ENCODE measurements at places on chromosomes 6 and 20.

GRCh38 chr6:34695729-34696188 lies 808 bp downstream of the ILRUN start:
- no peak for DNase-seq

DNA sequence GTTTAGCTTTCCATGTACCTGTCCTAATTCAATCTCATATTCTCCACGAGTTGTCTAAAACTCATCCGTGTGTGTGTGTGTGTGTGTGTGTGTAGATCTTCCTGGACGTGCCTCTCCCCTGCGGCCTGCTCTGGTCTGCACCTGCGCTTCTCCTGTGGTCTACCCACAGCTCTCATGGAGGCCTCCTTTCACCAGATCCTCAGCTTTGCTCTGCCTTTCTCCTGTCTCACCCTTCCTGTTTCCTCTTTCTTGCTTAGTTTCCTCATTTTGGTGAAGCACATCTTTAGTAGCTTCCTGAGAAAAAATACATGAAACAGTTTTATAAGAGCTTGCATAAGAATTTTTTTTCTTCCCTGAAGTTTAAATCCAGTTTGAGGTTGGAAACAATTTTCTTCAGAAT lies 18.1 kb downstream of the SLX4IP start:
- DNase-seq = no peak

- no peak for DNase-seq
These were observed 5.7 kb downstream of the NT5E start for GRCh38 chr6:85455471-85456026.

DNA sequence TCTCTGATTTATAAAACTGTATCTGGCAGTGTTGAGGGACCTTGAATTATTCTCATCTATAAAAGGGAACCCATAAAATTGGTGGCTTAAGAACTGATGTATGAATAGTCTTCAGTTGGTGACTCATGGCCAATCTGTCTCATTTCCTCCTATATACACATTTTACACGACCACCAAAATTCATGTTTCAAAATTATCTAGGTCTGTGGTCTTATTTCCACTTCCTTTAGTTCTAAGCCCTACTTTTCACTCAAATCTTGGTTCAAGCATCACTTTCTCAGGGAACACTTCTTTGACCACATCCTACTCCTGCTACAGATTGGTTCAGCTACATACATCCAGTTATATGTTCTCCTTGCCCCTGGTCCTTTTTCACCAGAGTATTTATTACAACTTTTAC lies 18.6 kb upstream of the ENPP1 start:
- DNase-seq = no peak

GRCh38 chr6:128848212-128848935 lies 34.6 kb upstream of the LAMA2 start:
- DNase-seq = peak; percentile 14

GRCh38 chr6:21312118-21312517 lies 281.4 kb upstream of the SOX4 start:
- no peak for DNase-seq

GRCh38 chr20:53080969-53081871 lies 109.1 kb downstream of the TSHZ2 start:
- peak; percentile 75 for DNase-seq

GRCh38 chr20:37500311-37500710 lies 20.7 kb upstream of the NNAT start:
- no peak for DNase-seq

- DNase-seq = no peak
These were observed 196.3 kb upstream of the BTBD3 start for GRCh38 chr20:11721411-11721810.

DNA sequence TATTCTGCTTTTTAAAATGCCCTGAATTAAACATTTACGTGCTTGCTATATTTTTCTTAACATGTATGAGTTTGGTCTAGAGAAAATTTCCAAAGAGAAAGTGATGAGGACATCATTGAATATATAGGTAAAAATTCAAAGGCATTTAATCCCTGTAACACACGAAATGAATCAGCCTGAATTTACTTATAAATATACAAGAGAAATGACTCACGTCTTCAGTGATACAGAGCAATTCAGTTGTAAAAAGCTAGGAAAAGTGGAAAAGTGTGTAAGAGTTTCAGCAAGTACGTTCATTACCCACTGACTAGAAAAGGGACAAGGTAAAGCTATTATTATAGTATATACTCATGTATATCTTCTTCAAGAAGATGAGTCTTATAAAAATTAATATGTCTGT lies 124.8 kb downstream of the HIVEP1 start:
- DNase-seq = peak; percentile 69

DNA sequence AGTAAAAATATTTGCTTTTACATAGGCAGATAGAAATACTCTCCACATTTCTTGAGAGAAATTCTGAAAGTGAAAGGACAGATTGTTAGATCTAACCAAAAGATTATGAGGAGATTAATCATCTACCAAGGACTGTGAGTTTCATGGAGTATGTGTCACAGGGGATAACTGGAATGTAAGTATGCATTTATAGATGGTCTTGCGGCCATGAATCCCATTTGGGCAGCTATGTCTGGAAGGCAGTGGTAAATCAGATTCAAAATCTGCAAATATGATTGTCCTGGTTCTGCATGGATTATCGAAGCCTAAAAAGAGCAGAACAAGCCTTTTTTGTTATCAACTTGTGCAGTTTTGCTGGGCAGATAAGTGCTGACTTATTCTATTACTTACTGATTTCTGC lies 293.8 kb downstream of the RFPL4B start:
- peak; percentile 88 for DNase-seq

- peak; percentile 47 for DNase-seq
These were observed 142.9 kb downstream of the ADGRB3 start for GRCh38 chr6:68777956-68778355.

- DNase-seq = peak; percentile 58
These were observed 26.2 kb downstream of the SLCO4A1 start for GRCh38 chr20:62668441-62669027.

DNA sequence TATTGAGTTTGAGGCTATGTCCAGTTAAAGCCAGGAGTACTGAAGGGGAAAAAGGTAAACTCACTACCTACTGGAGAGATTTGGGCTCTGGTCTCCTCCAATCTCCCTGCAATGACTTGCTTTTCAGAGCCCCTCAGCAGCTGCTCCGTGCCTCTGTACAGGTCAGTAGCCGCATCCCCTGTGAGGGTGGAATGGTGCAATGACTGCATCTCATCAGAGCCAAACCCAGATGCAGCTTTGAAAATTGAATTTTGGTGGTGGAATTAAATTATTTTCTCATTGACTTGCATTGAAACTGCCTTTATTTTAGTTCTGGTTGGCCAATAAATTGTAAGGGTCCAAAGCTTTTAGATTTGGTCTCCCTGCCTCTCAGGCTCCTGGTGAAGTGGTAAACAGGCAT lies 166.7 kb downstream of the DLL1 start:
- no peak for DNase-seq

- peak; percentile 93 for DNase-seq
These were observed 41.9 kb upstream of the HFE start for GRCh38 chr6:26045065-26045927.

- DNase-seq = no peak
These were observed 41.8 kb downstream of the GPX5 start for GRCh38 chr6:28567506-28567905.

DNA sequence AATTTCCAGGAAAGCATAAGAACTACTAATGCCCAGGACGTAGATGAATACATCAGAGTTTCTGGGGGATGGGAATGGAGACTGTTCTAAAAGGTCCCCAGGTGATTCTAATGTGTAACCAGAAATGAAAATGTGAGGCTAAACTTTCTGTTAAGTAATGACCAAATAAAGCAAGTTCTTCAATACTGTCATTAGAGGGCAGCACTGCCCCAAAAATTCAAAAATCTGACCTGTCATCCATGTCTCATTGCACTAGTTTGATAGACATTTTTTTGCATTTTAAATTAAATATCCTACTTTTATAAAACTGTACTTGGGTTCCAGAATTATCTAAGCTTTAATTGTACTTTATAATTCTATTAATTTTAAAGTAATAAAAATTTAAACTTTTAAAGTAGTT lies 94.9 kb downstream of the RFX6 start:
- DNase-seq = peak; percentile 47

GRCh38 chr20:18773566-18773965 lies 40.0 kb upstream of the SCP2D1 start:
- no peak for DNase-seq

DNA sequence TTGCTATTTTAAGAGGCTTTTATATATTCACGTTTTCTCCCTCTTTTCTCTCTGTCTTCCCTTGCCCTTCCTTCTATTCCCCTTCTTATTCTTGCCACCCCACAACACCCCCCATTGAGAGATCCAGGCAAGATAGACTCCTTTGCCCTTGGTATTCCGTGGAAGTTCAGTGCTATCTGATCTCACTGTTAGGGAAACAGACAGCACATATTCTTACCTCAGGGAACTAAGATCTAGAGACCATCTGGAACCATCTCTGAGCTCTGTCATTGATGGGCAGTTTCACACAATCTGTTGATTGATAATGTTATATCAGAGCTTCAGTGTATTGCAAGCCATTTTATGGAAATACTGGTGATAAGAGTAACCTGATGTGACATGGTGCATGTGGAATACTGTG lies 228.8 kb downstream of the ARID1B start:
- DNase-seq = no peak

GRCh38 chr6:133809406-133809805 lies 79.5 kb upstream of the TCF21 start:
- DNase-seq = peak; percentile 27

DNA sequence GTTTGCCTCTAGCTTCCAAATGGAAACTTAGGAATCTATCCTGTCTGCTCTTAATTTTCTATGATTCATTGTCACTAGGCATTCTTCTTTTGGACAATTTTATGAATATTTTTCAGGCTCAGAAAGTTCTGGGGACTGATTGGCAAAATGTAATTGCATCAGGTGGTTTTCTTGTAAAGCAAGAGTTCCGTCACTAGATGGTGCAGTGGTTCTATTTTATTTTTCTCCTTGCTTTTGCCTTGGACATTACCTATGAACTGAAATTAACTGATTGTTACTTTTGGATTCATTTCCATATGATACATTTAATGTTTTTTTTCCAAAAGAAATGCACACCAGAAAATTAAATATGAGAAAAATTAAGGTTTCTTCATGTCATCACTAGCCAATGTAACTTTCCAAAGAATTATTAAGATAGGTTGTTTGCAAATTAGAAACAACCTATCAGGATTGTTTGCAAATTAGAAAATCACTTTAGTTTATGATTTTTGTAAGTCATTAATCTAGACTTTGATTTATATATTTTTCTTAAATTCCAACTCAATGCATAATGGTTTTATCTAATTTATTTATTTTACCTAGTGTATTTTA lies 48.0 kb downstream of the TMEM170B start:
- DNase-seq = peak; percentile 68

DNA sequence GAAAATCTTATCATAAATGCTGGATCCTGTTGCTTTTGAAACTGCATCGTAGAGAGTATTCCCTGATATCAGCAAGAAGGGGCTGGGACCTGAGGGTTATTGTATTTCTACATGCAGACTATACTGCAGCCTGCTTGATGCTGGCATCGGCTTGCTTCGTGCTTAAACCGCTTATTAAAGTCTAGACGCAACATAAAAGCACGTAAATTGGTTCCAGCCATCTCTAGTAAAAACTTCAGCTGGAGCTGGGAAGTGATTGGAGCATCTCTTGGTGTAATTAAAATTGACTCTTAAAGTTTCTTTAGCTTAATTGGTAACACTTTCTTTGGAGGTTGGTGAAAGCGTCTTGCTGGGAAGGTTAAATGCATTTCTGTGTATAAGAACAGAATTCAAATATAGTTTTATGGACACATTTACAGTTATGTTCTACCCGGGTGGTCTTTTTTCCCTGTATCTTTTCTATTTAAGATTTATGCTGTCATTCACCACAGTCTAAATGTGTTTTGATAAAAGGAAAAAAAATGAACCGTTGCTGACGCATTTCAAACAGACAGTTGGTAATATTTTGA lies 139.0 kb upstream of the JAG1 start:
- DNase-seq = no peak

DNA sequence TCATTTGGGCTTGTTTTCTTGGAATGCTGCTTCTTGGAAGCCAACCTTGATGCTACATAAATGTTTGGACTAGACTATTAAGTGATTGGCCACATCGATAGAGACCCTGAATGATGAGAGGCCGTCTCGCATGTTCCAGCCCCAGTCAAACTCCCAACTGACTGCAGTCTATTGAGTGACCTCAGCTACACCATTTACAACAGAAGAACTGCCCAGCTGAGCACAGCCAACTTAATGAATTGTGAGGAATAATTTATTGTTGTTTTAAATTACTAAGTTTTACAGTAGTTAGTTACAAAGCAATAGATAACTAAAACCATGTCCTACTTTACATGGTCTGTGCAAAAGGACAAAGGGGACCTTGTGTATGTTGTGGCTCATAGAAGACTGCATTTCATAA lies 63.0 kb downstream of the PLCB4 start:
- DNase-seq = no peak

DNA sequence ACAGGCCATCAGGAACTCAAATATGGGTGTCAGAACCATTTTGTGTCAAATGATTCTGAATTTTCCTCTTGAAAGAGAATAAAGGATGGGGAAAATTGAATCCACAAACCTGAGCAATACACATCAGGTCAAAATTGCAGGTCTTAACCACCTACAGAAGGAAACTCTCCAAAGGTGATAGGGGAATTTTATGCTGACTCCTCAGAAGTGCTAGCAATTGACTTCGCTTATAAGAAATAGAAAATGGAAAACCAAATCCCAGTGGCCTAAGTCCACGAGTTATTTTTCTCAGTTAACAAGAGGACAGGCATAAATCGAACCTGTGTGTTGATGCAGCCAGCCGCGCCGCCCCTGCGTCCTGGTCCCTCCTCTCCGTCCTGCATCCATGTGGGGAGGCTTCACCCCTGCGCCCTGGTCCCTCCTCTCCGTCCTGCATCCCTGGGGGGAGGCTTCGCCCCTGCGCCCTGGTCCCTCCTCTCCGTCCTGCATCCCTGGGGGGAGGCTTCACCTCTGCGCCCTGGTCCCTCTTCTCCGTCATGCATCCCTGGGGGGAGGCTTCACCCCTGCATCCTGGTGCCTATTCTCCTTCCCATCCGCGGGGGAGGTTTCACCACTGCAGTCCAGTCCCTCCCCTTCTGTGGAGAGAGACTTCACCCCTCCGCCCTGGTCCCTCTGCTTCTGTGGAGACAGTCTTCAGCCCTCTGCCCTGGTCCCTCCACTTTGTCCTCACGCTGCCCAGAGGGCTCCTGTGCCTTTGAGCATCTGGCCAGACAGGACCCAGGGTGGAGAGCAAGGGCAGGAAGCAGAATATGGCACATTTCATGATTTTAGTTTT lies 230.3 kb downstream of the SMOC2 start:
- DNase-seq = no peak

DNA sequence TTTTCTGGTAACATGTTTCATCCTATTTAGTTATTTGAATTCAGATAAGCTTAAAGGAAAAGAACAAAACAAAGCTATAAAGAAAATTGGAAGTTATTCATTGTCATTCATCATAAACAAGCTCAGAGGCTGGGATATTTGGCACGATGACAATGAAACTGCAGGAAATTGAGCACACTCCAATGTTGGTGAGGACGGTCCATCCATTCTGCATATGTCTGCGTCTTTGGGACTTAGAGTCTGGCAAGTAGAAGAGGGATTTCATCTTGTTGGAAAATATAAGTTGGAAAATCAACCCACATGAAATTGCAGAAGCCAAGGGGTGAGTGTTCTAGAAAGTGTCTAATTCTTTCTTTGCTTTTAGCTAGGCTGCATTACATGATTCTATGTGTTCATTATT lies 78.4 kb downstream of the HDGFL1 start:
- no peak for DNase-seq

GRCh38 chr6:125985522-125985921 lies 818 bp upstream of the TRMT11 start:
- no peak for DNase-seq

Data from iris pigment epithelial cell (primary cell).